ENCODE measurements at places on chromosomes 3 and 15. TPM values are rescaled to one million over a fixed set of nuclear protein-coding genes. Genes with fewer than 3 reads are reported as not detected.

DNA sequence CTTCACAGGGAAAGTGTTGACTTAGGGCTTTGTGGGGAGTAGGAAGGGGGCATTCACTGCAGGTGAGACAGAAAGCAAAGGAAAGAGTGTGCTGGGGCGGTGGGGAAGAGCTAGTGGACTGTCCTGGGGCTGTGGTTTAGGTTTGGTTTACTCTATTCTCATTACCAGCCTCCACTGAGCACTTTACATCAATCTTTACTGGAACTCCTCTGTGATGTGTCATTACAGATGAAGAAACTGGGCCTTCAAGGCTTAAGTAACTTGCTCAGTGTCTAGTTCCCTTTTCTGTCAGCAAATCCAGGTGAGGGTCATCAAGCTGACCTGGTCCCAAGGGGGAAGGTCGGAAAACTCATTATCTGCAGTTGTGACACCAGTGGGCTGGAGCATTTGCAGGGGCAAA lies 120.2 kb upstream of the PFN2 start:
- peaks cover 4% of the 10 kb centered on the region for H3K27me3 ChIP-seq
- no peaks in the 10 kb centered on the region for H3K36me3 ChIP-seq
- no peak for DNase-seq

DNA sequence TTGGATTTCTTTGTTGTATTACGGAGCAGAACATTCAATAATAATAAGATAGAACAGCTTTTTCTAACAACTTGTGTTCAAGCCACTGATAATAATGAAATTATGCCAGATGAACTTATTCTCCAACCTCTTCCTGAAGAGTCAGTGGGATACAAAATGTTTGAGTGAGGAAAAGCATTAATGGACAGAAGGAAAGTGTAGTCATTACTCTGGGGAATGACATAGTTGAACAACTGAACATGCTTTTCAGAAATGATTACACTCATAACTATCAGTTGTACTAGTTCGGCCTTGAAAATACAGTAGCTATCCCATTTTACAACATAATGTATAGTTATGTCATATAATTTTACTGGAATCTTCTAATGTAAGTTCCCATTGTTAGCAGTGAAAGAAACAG lies 55.9 kb downstream of the ALCAM start:
- no peak overlapping the region for H3K4me3 ChIP-seq
- no peaks in the 10 kb centered on the region for H3K4me1 ChIP-seq
- no peaks in the 10 kb centered on the region for H3K27me3 ChIP-seq
- DNase-seq = no peak

- H3K27ac ChIP-seq = peak overlapping the region; percentile 88
- H3K27me3 ChIP-seq = peaks cover 5% of the 10 kb centered on the region
- DNase-seq = no peak
- H3K4me3 ChIP-seq = peak overlapping the region; percentile 81
Observed at GRCh38 chr3:142943870-142944269, 19.6 kb downstream of the PAQR9 start.

DNA sequence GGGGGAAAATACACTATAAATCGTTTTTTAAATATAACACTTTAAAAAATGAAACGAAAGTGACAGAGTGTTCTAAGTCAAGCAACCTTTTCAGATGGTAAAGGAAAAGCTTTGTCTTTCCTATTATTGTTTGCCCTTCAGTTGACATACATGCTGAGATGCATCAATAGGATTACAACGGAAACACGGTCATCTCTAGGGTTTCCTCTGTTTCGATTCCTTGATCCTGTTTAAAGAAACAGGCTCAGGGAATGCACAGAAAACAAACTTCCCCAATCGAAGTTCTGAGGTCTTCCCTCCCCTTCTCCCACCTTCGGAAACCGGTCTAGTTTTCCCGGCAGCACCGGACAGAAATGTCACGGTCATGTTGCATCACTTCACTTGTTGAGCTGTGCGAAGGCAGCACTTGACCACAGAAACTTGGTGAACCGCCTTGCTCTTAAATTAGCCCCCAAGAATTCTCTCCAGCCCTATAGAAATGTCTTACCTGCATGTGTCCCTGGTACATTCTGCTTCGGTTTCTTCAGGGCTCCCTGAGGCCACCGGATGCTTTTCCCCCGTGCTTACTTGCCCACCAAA lies 556 bp downstream of the PEX5L start:
- peaks cover 26% of the 10 kb centered on the region for H3K27me3 ChIP-seq
- peaks cover 5% of the 10 kb centered on the region for H3K36me3 ChIP-seq
- H3K27ac ChIP-seq = no peak overlapping the region

GRCh38 chr15:37199545-37199944 lies 99.2 kb upstream of the MEIS2 start:
- DNase-seq = no peak
- H3K4me3 ChIP-seq = no peak overlapping the region
- no peaks in the 10 kb centered on the region for H3K27me3 ChIP-seq
- H3K36me3 ChIP-seq = no peaks in the 10 kb centered on the region
- H3K27ac ChIP-seq = no peak overlapping the region

- no peak for DNase-seq
- no peaks in the 10 kb centered on the region for H3K4me1 ChIP-seq
- no peak overlapping the region for H3K4me3 ChIP-seq
- no peaks in the 10 kb centered on the region for H3K27me3 ChIP-seq
- peaks cover 7% of the 10 kb centered on the region for H3K36me3 ChIP-seq
Observed at GRCh38 chr3:143567823-143568222, 280.4 kb downstream of the SLC9A9 start.

Gene CNTN4
- total RNA-seq = not detected

Gene PPP1R14D
- not detected for total RNA-seq

GRCh38 chr3:107619549-107619948 lies 96.8 kb downstream of the BBX start:
- H3K36me3 ChIP-seq = no peaks in the 10 kb centered on the region
- no peaks in the 10 kb centered on the region for H3K27me3 ChIP-seq
- no peak overlapping the region for H3K27ac ChIP-seq
- peaks cover 37% of the 10 kb centered on the region for H3K4me1 ChIP-seq

- H3K27me3 ChIP-seq = peaks cover 16% of the 10 kb centered on the region
- no peak overlapping the region for H3K4me3 ChIP-seq
- no peak overlapping the region for H3K27ac ChIP-seq
- H3K36me3 ChIP-seq = no peaks in the 10 kb centered on the region
- DNase-seq = no peak
- H3K4me1 ChIP-seq = no peaks in the 10 kb centered on the region
Observed at GRCh38 chr15:93209690-93210445, 120.9 kb upstream of the RGMA start.

Gene TRANK1
- 11.5 TPM for total RNA-seq

GRCh38 chr3:125461896-125462295 lies 58.1 kb downstream of the SNX4 start:
- peaks cover 2% of the 10 kb centered on the region for H3K4me1 ChIP-seq
- no peak overlapping the region for H3K4me3 ChIP-seq
- DNase-seq = no peak
- no peaks in the 10 kb centered on the region for H3K27me3 ChIP-seq
- no peak overlapping the region for H3K27ac ChIP-seq
- peaks cover 5% of the 10 kb centered on the region for H3K36me3 ChIP-seq

DNA sequence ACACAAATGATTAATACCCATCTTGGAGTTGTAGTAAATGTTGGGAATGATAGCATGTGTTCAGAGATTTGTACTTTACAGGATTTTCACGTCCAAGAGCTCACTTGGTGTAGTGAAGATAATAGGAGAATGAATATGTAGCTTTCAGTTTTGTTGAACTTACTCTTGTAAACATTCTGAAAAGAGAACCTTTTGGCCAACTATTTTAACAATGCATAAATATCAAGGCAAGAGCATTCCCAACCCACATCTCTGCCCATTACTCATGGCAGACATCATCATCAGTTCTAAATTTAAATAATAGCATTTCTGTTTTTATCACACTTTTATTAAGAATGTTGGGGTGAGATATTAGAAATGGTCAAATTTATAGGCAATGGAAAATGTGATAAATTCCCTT lies 465.2 kb upstream of the TPRG1 start:
- peaks cover 14% of the 10 kb centered on the region for H3K4me1 ChIP-seq
- H3K27me3 ChIP-seq = no peaks in the 10 kb centered on the region
- H3K36me3 ChIP-seq = peaks cover 5% of the 10 kb centered on the region

Gene SEMA5B
- total RNA-seq = not detected

Gene MESP2
- total RNA-seq = not detected

DNA sequence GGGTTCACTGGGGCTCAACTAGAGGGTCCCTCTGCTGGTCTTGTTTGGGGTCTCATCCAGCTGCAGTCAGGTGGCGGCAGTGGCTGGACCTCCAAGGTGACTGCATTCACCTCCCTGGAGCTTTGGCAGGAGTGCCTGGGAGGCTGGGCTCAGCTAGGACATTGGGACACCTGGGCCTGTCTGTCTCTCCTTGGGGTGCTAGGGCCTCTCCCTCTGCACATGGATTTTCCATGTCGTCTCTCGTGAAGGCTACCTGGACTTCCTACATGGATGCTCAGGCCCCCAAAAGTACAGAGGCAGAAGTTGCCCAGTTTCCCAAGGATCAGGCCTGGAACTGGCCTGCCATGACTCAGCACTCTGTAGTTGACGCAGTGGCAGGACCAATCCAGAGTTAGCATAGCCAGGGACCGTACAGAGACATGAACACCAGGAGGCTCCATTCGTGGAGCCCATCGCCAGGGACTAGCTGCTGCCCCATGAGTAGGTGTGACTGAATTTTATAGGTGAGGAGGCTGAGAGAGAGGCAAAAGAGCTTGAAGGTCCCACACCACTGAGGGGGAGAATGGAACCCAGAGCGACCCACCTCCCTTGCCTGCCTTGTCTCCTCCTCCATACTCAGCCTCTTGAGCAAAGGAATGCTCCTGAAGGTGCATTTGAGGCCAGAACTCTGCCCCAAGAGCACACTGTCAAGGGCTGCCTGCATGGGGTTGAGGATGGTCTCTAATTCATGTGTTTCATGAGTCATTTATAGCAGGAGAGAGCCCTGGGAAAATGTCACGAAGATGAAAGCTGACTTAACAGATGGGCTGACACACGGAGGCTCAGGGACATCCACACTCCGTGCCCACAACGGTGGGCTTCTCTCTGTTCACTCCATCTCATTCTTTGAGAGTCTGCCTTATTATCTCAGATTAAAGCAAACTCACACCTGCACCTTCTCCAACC lies 13.0 kb upstream of the ALDH1A3 start:
- no peak overlapping the region for H3K4me3 ChIP-seq
- no peak for DNase-seq
- no peaks in the 10 kb centered on the region for H3K4me1 ChIP-seq
- H3K27me3 ChIP-seq = peaks cover 15% of the 10 kb centered on the region

Gene FETUB
- not detected for total RNA-seq

DNA sequence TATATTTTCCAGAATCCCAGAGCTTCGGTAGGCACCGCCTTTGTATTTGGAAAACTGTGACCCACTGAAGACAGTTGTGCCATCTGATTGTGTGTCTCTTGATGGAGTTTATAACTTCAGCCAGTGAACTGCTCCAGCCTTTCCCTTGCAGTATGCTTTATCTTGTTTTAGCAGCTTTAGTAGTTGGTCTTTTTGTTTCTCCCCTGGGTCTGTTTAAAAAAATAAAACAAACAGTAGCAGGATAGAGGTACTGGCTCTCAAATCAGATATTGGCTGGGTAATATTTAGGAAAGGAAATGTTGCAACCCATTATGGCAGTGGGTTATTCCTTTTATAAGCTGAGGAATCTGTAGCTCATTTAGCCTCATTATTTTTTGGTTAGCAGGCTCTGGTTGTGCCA lies 151.5 kb upstream of the BFSP2 start:
- no peaks in the 10 kb centered on the region for H3K36me3 ChIP-seq
- H3K4me3 ChIP-seq = no peak overlapping the region
- no peak overlapping the region for H3K27ac ChIP-seq
- no peaks in the 10 kb centered on the region for H3K27me3 ChIP-seq
- DNase-seq = no peak
- no peaks in the 10 kb centered on the region for H3K4me1 ChIP-seq

DNA sequence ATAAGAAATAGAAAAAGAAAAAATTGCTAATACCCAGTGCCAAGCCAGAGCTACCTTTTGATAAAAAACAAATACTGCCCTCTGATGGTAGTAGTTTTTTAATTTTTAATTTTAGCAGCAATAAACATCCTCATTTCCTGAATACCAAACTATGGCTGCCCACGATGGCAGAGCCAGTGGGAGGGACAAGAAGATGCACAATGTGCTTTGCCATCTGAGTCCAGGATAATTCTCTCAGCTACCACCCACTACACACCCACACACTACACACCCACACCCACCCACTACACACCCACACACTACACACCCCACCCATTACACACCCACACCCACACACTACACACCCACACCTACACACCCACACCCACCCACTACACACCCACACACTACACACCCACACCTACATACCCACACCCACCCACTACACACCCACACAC lies 17.8 kb downstream of the CEP19 start:
- no peaks in the 10 kb centered on the region for H3K36me3 ChIP-seq
- H3K27ac ChIP-seq = no peak overlapping the region
- no peaks in the 10 kb centered on the region for H3K4me1 ChIP-seq
- no peak overlapping the region for H3K4me3 ChIP-seq
- no peaks in the 10 kb centered on the region for H3K27me3 ChIP-seq

- H3K4me1 ChIP-seq = no peaks in the 10 kb centered on the region
- no peak overlapping the region for H3K4me3 ChIP-seq
- no peaks in the 10 kb centered on the region for H3K36me3 ChIP-seq
- H3K27ac ChIP-seq = no peak overlapping the region
- peaks cover 7% of the 10 kb centered on the region for H3K27me3 ChIP-seq
Observed at GRCh38 chr3:151999936-152000335, 126.5 kb downstream of the SUCNR1 start.

Gene SLC28A2
- total RNA-seq = not detected

- no peaks in the 10 kb centered on the region for H3K36me3 ChIP-seq
- no peaks in the 10 kb centered on the region for H3K27me3 ChIP-seq
- no peak overlapping the region for H3K4me3 ChIP-seq
- peaks cover 24% of the 10 kb centered on the region for H3K4me1 ChIP-seq
- H3K27ac ChIP-seq = no peak overlapping the region
- no peak for DNase-seq
Observed at GRCh38 chr3:136954980-136955780, 2.6 kb upstream of the IL20RB start.

Gene WDR93
- total RNA-seq = not detected

Gene PP2D1
- total RNA-seq = not detected

GRCh38 chr3:195956577-195956976 lies 48.2 kb upstream of the TNK2 start:
- H3K36me3 ChIP-seq = peaks cover 10% of the 10 kb centered on the region
- DNase-seq = no peak
- H3K4me1 ChIP-seq = peaks cover 17% of the 10 kb centered on the region
- H3K27ac ChIP-seq = peak overlapping the region; percentile 73

DNA sequence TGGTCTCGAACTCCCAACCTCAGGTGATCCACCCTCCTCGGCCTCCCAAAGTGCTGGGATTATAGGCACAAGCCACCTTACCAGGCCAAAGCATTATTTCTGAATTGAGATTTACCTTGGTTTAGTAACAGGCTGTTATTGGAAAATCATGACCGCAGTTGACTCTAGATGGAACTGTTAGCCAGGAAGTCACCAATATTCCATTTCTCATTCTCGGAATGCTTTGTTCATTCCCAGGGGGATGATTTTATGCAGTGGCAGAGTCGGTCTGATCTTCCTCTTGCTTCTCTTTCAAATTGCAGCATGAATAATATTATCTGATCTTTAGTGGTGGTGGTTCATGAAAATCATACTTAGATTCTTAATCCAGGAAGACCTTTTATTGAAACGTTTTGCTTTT lies 195.5 kb upstream of the MBNL1 start:
- no peak overlapping the region for H3K4me3 ChIP-seq
- H3K27ac ChIP-seq = no peak overlapping the region
- H3K4me1 ChIP-seq = peaks cover 7% of the 10 kb centered on the region
- H3K36me3 ChIP-seq = no peaks in the 10 kb centered on the region

Gene CRTC3
- total RNA-seq = 69.4 TPM

- DNase-seq = no peak
- H3K4me1 ChIP-seq = peaks cover 85% of the 10 kb centered on the region
- H3K27ac ChIP-seq = peak overlapping the region; percentile 90
- H3K36me3 ChIP-seq = no peaks in the 10 kb centered on the region
- peak overlapping the region; percentile 62 for H3K4me3 ChIP-seq
Observed at GRCh38 chr15:70493787-70494516, 269.4 kb downstream of the UACA start.
